Amniotic epithelial cell (primary cell): ENCODE measurements at places on chromosomes 2 and 18.

- peak; percentile 97 for DNase-seq
Measured at GRCh38 chr2:178279142-178279541, 84.8 kb downstream of the OSBPL6 start.

GRCh38 chr2:7999683-8000476 lies 682.0 kb upstream of the ID2 start:
- no peak for DNase-seq

- no peak for DNase-seq
Measured at GRCh38 chr2:231385429-231385828, 10.1 kb upstream of the B3GNT7 start.

DNA sequence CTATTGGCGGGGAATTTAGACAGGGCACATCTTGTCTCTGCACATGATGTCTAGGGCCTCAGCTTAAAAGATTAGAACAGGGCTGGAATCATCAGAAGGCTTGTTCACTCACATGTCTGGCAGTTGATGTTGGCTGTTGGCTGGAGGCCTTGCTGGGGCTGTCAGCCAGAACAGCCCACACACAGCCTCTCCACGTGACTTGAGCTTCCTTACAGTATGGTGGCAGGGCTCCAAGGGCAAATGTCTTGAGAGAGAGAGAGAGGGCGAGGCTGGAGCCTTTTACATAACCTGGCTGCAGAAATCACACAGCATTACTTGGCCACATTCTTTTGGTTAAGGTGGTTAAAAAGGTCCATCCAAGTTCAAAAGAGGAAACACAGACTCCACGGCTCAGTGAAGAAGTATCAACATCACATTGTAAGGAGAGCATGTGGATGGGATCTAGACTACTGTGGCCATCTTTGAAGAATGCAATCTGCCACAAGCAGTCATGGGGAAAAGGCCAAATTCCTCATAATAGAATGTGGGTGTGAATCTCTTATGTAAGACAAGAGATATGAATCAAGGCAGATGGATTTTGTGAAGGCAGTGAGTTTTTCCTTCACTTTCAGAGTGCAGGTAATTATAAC lies 30.4 kb downstream of the SRSF7 start:
- DNase-seq = peak; percentile 99

GRCh38 chr2:85385746-85386145 lies 24.4 kb downstream of the CAPG start:
- no peak for DNase-seq

DNA sequence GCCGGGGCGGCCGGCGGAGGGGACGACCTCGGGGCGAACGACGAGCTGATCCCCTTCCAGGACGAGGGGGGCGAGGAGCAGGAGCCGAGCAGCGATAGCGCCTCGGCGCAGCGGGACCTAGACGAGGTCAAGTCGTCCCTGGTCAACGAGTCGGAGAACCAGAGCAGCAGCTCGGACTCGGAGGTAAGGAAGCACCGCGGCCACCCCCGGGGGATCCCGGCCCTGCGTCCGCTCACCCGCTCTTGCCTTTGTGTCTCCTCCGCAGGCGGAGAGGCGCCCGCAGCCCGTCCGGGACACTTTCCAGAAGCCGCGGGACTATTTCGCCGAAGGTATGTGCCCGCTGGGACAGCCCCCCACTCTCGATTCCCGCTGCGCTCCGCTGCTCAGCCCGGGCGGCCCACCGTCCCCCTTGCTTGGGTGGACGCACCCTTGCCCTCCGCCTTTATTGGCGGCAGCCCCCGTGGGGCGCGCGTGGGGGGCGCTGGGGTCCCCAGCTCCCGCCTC lies 611 bp downstream of the TCF7L1 start:
- DNase-seq = peak; percentile 35

- peak; percentile 36 for DNase-seq
Measured at GRCh38 chr18:45222180-45222579, 393.1 kb upstream of the SLC14A2 start.

DNA sequence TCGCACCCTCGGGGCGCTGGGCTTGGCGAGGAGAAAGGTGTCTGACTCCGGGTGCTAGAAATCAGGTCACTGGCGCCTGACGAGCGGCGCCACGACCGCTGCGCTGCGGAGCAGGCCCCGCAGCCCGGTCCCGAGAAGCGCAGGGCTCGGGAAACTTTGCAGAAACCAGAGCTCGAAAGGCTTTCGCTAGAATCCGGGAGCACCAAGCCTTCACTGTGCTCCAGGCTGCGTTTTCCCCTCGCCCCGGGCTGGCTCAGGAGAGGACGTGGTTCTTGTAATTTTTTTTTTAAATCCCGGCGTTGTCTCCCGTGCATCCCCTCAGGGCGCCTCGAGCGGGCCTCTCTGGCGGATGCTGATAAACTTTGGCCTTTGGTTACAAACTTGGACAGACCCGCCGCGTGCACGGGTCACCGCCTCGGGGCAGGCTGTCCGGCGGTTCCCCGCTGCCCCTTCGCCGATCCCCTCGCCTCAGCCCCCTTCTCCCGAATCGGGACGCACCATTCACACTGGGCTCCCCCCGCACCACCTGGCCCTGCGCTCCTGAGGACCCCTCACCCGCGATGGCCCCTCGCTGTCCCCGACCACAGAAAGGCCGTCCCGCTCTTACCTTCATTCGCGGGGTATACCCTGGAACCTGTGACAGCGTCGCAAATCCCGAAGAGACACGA lies 419 bp downstream of the EPHA4 start:
- peak; percentile 41 for DNase-seq

GRCh38 chr18:25144820-25145219 lies 207.1 kb downstream of the ZNF521 start:
- peak; percentile 44 for DNase-seq

DNA sequence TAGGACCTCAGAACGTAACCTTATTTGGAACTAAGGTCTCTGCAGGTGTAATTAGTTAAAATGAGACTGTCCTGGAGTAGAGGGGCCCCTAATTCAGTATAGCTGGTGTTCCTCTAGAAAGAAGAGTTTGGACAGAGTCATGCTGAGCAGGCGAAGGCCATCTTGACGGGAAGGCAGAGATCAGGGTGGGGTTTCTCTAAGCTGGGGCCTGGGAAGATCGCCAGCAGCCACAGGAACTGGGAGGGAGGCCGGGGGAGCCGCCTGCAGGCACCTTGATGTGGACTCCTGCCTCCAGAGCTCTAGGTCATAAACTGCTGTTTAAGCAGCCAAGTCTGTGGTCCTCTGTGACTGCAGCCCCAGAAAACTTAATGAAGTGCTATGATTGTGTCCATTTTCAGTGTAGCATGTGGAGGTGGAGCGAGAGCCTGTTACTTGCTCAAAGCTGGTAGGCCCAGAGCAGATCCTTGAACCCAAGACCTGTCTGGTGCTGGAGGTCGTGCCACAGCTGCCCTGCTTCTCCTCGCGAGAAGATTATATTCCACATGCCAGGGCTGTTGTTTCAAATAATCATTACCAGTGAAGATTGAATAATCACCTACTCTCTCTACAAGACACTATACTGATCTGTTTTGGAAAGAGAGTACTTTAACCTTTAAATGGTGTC lies 105.7 kb downstream of the TPO start:
- DNase-seq = no peak

GRCh38 chr2:221466744-221467143 lies 105.4 kb downstream of the EPHA4 start:
- DNase-seq = no peak

DNA sequence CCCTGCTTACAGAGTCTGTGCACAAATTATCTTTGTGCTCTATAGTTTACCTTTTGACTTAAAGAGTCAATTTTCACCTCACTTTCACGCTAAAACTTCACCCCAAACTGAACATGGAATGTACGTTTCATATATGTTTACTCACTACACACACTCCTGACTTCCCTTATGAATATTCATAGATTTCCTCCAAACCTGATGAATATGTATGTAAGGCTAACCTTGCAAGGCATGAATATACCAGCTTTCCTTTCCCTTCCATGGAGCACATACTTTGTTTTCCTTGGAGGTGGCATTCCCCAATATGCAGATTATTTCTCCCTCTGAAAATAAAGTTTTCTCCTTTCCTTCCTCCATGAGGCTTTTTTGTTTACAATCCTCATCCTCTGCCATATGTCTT lies 48.4 kb upstream of the GPR39 start:
- no peak for DNase-seq

DNA sequence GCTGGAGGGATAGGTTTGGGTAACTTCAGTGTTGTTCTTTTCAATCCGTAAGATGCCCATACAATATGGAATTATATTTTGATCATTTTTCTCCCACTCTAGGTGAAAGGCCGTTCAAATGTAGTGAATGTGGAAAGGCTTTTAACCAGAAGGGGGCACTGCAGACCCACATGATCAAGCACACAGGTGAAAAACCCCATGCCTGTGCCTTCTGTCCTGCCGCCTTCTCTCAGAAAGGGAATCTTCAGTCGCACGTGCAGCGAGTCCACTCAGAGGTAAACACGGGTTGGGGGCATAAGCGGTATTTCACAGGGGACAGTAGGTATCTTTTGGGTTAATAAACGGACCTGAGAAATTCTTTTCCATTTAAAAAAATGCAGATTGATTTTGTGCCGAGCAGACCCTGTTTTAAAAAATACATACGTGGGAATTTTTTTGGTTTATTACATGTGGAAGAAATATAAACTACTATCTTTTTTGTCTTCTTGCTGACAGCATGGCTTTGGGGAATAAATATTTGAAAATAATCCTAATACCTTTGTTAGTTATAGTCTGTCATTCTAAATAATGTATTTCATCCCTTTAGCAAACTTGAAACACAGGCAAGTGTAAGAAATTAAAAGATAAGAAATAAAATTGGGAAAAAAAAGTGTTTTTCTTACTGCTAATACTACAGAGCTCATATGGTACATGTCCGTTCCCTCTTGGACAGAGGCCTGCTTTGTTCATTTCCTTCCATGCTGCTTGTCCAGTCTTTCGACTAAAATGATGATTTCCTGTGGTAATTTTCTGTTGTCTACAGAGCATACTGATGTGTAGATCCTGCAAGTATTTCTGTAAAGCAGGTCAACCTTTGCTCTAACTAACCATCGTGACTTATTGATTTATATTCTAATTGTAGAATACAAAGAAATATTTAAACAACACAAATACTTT lies 53.3 kb downstream of the ZNF236 start:
- peak; percentile 50 for DNase-seq

DNA sequence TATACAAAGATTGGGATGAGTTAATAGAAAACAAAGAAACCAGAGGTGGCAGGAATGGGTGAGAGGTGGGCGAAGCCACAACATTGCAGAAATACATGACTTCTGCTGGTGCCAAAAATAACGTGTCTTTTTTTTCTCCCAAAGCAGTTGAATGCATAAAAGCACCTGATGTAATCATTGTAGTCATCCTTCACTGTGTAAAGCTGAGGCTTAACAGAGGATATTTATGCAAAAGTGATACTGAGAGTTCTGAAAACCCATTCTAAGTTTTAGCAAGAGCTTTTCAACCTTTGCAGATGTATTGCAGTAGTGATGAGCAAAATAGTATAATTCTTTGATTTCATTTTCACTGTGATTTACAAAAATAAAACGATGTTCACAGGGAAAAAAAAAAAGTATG lies 173.0 kb downstream of the PTGR3 start:
- no peak for DNase-seq

DNA sequence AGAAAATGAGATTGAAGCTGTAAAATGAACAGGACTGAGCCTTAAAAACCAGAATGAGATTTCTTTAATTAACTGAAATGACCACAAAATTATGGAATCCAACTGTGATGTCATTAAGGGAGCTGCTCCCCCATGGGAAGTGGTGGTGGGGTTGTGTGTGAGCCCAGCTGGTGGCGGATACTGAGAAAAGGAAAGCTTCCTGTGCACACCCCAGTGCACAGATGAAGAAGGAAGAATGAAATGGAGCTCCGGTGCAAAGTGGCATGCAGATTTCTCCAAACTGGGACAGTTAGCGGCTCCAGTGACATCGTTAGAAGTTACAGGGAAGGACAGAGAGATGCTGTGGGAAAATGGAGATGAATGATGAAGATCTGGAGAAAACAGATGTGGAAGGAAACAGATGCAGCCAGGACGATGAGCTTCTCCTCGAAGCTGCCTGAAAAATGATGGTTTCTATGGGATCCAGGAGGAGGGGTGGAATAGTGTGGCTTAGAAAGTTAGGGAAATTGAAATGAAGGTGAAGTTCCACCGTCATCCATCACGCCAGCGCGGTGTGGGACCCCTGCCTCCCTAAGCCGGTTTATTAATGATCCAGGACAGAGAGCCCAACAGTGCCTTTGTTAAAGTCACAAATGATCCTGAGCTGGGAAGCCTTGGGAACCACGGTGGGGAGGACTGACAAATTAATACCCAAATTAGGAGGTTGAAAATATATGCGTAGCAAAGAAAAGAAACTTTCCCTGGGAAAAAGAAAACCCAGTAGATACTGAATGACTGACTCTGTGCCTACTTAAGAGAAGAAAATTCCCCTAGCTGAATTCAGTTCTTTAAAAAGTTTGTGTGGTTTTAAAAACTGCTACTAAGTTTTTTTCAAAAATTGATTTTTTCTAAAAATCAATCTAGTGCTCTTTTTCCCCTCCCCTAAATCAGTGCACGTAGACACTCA lies 77.2 kb downstream of the TSN start:
- no peak for DNase-seq

GRCh38 chr2:156625360-156626170 lies 189.4 kb downstream of the GPD2 start:
- peak; percentile 9 for DNase-seq

DNA sequence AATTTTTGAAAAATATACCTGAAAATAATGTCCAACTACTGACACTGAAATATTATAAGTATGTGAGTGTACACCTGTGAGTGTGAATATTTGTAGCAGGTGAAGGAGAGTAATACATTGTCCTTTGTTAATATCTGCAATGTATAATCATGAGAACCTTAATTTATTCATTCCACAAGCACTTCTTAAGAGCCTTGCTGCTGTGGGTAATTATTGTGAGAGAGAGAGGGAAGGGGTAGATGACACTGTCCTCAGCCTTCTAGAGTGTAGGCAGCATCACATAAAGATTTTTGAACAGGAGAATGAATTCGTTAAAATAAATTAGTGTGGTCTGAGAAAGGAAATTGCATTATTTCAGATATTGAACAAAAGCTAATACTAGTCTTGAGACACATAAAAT lies 157.2 kb downstream of the MAP2 start:
- DNase-seq = no peak

- DNase-seq = peak; percentile 79
Measured at GRCh38 chr18:34947711-34948125, 93.5 kb upstream of the MAPRE2 start.

DNA sequence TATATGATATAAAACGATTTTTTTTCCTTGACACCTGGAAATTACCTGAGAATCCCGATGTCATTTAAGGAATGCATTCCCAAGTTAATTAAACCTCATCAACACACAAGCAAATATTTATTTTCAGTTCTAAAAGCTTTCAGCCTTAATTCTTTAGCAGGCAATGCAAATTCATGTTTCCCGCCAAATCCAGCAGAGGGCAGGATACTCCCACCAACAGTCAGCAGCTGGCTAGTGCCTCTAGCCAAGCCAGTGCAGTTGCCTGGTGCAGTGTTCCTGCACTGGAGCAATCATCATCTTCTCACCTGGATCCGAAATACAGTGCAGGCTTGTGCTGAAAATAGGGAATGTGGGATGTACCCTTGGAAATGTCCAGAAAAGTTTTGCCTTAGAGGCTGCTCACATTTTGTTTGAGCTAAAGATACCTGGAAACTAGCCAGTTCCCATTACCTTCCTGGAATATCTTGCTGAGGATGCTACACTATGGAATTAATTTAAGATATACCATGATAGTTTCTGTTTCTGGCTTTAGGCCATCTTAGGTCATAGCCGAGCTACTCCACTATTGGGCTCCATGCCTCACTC lies 48.4 kb upstream of the CYTIP start:
- peak; percentile 51 for DNase-seq
